GM12865 (cell line): ENCODE measurements at places on chromosomes 1 and 21.
A peak's percentile ranks its signal among the peaks of the same experiment; 100 is the strongest.

DNA sequence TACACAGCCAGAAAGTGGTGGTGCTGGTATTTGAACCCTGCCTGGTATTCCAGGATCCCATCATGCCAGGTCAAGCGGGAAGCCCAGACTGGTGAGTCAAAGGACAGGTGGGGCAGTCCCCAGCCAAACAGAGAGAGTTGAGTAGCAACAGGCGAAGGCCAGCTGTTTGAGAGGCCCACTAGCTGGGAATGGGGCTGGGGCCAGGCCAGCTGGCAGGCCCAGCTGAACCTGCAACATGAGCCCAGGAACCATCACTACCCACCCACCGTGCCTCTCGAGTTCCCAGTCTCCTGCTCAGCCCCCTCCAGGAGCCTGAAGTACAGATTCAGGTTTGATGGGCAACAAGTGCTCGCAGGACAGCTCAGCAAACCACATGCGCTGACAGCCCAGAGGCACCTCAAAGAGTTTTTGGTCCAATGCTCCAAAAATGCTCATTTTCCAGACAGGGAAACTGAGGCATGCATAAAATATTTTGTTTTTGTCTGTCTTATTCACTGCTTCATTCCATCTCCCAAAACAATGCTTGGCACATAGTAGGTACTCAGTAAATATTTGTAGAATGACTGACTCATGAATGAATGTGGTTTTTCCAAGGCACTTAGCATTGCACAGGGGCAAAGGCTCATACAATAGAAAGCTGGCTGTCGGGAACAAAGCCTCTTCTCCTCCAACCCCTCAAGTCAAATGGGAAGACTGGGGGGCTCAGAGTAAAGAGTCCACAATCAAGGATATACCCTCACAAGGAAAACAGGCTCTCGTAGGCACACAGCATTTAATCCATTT lies 42.5 kb upstream of the CLIC4 start:
- DNase-seq = no peak

GRCh38 chr21:31011412-31011811 lies 26.9 kb downstream of the KRTAP19-8 start:
- peak; percentile 23 for DNase-seq

DNA sequence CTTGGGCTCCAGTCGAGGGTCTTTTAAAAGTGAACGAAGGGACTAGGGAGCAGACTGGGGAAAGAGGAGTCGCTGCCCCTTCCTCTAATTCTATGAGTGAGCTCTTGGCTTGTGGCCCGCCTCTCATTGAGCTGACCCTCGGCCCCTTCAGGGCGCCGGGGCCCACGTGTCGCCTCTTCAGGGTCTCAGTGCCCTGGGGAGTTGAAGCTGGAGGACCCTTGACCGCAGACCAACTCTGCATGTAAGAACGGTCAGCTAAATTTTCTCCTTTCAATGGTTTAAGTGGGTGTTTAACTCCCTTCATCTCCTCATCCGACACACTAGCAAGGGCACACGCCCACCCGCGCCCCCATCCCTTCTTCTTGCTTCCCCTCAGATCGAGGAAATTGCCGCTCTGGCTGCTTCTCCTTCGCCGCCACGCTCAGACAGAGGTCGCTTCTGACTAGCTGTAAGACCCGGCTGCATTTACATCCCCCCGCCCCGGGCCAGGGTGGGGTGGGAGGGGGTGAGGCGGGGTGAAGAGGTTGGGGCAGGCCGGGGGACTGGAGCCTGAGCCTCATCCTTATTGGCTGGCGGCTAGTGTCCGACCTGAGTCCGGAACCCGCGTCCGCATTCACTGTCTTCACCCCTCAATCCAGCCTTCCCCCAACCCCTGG lies 10.9 kb downstream of the NR5A2 start:
- no peak for DNase-seq

- DNase-seq = no peak
Measured at GRCh38 chr1:63101336-63101735, 221.0 kb upstream of the FOXD3 start.

- DNase-seq = peak; percentile 48
Measured at GRCh38 chr21:17585875-17586450, 26.7 kb downstream of the BTG3 start.

DNA sequence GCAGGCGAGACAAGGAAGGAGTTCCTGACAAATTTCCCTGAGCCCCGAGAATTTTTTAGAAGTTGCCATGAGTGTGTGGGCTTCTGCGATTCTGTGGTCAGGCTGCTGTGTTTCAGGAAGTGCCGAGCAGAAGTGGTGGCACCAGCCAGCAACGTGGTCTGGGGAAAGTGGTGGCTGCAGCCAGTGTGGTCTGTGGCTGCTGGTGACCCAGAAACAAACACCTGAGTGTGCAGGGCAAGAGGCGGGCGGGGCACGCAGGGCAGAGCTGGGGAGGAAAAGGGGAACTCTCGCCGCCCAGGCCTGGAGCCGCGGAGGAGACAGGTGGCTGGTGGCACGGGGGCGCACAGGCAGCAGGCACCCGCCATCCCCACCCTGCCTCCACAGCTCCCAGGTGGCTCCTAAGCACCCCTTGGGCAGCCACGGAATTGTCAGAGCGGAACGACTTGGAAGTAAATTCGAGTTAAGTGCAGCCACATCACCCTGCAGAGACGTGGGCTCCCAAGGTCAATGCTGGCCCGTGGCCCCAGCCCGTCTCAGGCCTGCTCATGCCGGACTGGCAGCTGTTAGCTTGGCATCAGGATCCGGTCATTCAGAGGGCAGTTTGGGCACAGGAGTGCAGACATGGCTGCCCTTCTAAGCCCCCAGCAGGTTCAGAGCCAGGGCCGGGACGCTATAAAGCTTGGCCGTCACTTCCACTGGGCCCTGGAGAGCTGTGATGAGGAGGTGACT lies 25.1 kb downstream of the PRDM16 start:
- DNase-seq = no peak

- DNase-seq = no peak
Measured at GRCh38 chr1:53073868-53074311, 11.9 kb downstream of the PODN start.

DNA sequence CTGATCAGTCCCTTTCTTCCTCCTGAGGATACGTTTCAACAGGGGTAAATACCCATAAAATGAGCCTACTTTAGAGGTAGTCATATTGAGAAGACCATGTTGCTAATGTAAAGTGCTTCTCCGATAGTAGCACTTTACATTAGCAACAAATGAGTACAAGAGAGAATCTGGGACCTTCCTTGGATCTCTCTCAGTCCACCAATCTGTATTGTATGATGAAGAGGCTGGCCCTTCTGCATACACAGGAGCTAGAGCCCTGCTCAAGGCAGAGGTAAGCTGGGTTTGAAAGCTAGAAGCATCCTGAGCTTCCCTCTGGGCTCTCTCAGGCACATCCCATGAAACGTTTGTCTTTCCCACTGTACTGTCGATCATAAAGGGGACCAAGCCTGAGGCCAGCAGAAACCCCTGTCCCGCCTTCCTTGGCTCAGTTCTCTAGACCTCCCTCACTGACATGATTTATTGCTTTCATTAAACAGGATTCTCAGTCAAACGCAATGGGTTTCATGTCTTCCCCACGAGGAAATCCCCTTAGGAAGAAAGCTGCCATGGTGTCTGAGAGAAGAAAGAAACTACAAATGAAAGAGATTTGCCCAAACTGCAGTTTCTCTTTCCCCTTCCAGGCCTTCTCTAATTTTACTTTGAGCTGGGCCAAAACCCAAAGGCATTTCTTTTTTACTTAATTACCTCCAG lies 62.8 kb upstream of the BCAR3 start:
- DNase-seq = peak; percentile 47

- peak; percentile 47 for DNase-seq
Measured at GRCh38 chr1:156741481-156741983, 644 bp upstream of the MRPL24 start.

DNA sequence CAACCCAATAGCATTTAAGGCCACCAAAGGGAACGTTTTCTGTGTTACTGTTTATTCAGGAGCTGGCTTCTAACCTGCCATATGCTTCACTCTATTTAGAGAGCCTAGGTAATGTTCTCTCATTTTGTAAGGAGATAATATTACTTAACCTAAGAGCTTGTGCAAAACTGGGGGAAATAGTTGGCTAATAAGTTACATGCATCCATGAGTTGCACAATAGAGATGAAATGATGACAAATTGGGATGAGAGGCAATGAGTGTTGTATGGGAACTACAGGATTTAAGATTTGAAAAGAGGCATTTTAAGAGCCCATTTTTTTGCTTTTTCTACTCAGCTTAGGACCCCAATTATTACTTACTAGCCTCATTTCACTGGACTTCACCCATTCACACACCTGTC lies 151.0 kb downstream of the ST6GALNAC3 start:
- DNase-seq = no peak

- peak; percentile 65 for DNase-seq
Measured at GRCh38 chr1:50332941-50333594, 90.2 kb downstream of the DMRTA2 start.

DNA sequence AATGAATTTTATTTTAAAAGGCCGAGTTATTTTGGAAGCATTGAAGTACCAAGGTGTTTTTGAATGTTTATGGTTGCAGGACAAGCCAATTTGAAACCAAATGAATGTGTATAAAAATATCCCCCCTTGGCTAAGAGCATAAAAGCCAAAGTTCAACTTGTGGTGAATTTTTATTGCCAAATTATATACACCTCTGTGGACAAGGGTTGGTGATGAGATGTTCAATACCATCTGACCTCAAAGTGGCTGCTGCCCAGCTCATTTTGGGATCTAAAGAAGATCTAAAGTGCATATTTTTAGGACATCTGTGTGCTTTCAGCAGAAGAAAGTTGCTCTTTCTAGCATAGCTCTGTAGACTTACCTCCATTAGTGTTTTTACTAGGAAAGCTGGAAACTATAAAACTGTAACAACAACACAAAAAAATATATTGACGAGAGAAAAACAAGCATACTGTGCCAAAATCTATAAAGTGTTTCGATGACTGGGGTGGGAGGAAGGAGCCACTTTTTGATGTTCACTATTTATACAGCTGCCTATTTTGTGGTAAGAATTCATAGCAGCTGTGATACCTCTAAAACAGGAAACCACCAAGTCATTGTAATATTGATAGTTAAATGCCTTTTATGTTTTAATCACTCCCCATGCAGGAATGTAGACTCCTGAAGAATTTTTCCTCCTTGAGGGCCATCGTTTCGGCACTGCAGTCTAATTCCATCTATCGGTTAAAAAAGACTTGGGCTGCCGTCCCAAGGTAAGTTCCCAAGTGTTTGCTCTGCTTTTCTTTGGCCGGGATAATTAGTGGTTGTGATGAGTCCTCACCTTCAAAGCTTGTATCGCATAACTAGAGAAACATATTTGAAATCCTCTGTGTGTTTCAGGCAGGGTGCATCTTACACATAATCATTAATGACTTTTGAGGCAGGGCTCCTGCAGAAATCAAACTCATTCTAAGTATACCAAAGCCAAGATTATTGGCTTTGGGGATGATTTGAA lies 83.2 kb downstream of the RGL1 start:
- DNase-seq = no peak

- DNase-seq = no peak
Measured at GRCh38 chr1:240522122-240522822, 89.7 kb downstream of the GREM2 start.

DNA sequence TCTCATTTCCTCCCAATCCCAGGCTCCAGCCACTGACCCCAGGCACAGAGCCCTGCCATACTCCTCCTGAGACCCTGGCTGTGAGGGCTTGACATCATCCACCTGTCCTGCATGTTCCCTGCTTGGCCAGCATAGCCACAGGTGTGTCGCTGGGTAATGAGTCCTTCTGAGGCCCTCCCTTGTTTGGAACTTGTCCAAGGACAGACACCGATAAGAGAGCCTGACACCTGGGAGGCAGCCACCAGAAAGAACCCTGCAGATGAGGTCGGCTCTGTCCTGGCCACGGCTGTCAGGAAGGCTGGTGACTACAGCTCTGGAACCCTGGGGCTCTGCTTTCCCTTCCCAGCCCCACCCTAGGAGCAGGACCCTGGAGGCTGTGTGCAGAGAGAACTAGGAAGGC lies 34.6 kb downstream of the TMEM63A start:
- DNase-seq = no peak

GRCh38 chr21:10575311-10575667 lies 53.9 kb downstream of the TPTE start:
- no peak for DNase-seq

DNA sequence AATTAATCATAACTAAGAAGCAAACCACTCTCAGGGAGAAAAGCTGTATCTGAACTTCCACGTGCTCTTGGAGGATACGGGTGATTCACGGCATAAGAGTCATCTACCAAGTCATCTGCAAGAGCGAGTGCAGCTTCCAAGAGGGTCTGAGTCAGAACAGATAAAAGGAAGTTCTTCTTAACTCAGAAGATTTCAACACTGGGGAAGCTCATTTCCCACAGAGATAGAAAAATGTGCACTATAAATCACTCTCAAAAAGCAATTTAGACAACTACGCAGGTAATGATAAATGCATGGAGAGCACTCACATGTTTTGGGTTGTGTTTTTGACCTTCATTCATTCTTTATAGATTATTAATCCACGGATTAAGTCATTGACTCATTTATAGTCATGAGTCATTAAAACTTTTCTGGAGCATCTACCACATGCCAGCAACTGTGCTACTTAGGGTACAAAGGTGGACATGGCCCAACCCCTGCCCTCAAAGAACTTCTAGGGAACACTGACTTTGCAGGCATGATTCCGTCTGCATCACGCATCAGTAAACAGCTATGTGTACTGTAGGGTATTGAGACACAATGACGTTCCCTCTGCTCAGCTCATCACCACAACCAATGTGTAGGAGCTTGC lies 20.8 kb downstream of the KCNJ15 start:
- DNase-seq = no peak

- DNase-seq = peak; percentile 76
Measured at GRCh38 chr21:33403128-33403785, at the start of gene IFNGR2. Gene IFNGR2, plus strand, starts transcription at chr21:33403413. Its CDS starts 131 bp downstream, at chr21:33403544.

DNA sequence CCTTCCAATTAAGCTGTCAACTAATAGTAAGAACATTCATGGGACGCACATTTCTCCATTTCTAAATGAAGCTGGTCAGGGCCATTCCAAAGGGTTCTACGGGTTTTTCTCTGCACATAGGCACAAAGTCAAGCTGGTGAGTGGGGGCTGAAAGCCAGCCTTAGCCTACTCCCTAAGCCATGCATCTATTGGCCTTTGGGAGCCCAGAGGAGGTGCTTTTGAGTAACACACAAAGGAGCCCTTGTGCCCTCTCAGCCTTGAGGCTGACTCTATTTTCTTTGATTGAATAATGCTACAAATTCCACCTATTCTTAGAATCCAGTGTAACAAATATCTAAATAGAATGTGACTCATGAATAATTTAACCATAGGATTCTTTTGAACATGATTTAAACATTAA lies 73.6 kb downstream of the RGS13 start:
- DNase-seq = no peak

DNA sequence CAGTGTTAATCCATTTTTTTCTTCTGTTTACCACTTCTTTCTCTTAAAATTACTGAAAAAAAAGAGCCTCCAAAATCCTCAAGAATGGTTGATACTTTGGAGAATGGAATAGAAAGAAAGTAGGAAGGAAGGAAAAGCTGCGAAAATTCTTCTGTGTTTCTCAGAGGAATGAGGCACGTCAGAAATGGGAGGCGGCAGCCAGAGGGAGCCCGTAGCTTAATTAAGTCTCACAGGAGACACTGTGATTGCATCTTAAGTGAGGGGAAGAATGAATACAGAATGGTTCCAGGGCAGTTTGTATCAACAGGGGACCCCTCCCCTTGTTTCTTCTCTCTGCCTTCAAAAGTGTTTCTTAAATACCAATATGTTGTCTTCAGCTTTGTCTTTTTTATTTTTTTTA lies 1099.5 kb downstream of the PLA2G4A start:
- peak; percentile 50 for DNase-seq
